ENCODE measurements at places on chromosomes 4 and X.
A peak's percentile ranks its signal among the peaks of the same experiment; 100 is the strongest.

DNA sequence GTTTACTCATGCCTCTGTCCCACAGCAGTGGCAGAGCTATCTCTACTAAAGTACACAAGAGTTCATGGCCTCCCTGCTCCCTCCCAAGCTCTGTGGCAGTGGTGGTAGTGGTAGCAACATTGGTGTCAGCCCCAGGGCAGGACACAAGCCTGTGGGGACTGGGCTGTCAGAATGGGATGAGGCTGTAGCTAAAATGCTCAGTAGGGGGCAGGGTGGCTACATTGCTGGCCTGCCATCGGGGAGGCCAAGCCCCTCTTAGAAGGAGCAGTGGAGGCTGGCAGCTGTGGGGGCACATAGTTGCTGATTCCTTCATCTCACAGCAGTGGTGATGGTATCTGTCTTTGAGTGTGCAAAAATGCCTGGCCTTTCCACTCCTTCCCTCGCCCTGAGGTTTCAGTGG lies 461.7 kb downstream of the PCDH18 start:
- DNase-seq, result no peak

GRCh38 chrX:153922932-153923857 lies 2.9 kb downstream of the ARHGAP4 start:
- no peak for DNase-seq

- no peak for DNase-seq
Measured at GRCh38 chrX:132045456-132045855, 22.4 kb downstream of the STK26 start.

GRCh38 chrX:362351-362750 lies 24.4 kb downstream of the PPP2R3B start:
- no peak for DNase-seq

GRCh38 chr4:48594180-48594579 lies 104.1 kb downstream of the ZAR1 start:
- DNase-seq, result peak; percentile 47

- DNase-seq, result no peak
Measured at GRCh38 chrX:10728806-10729389, 108.5 kb upstream of the MID1 start.

DNA sequence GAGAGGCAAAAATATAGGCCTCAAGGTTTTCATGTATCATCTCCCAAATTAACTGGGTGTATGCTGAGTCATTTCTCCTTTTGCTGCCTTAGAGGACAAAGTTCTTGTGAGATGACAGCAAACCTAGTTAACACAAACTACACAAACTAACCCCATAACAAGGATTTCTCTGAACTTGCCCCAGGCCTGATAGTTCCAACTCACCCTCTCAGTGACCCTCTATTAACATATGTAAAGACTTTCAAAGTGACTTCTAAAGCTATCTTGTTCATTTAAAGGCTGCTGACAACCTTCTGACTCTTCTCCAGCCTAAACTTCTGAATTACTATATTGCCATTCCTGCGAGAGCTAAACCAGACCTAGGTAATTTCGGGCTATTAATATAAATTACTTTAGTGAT lies 43.2 kb upstream of the CCDC149 start:
- no peak for DNase-seq

GRCh38 chr4:183846951-183847350 lies 58.2 kb upstream of the STOX2 start:
- DNase-seq, result no peak

DNA sequence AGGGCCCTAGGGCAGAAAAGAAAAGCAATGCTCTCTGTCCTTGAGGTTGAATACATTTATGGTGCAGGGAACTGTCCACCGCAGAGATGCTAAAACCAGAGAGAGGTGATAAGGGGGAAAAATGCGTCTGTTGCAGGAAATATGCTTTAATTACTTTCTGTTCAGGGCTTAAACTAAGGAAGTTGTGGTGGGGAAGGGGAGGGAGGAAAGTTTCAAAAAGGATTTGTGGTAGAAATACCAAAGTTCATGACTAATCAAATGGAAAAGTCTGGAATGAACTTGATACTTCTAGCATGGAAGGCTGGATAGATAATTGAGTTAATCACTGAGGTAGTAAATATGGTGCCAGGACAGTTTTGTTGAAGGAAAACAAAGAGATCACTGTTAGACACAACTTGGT lies 99.0 kb downstream of the ASB9 start:
- no peak for DNase-seq

DNA sequence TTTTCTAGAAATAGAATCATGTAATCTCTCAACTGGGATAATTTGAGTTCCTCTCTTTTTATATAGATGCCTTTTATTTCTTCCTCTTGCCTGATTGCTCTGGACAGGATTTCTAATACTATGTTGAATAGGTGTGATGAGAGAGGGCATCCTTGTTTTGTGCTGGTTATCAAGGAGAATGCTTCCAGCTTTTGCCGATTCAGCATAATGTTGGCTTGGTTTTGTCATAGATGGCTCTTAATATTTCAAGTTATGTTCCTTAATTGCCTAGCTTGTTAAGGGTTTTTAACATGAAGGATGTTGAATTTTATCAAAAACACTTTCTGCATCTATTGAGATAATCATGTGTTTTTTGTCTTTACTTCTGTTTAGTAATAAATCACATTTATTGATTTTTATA lies 58.7 kb downstream of the TMEM47 start:
- DNase-seq, result no peak

DNA sequence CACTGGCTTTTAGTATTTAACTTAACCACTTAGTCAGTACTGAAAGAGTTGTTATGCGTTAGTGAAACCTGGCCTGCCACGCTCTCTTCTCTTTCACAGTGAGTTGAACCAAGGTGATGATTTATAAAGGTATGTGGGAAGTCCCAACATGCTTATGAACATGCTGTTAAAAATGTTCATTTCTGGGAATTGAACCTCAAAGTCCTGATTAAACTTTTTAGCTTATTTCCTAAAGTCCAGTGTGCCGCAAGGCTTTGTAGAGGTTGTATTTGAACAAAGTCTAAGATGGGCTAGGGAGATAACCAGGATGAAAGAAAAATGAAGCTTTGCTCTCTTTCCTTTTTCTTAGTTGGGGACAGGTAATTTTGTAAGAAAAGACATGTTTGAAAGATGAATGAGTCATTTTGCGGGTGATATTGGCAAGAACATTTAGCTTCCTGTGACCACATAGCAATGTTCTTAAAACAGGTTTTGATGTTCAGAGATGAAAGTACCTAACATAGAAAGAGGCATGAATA lies 270.3 kb downstream of the DTHD1 start:
- no peak for DNase-seq

GRCh38 chr4:5051278-5052203 lies at the start of gene STK32B:
TSS of gene STK32B (plus strand) at chr4:5051480.
- DNase-seq, result peak; percentile 57

DNA sequence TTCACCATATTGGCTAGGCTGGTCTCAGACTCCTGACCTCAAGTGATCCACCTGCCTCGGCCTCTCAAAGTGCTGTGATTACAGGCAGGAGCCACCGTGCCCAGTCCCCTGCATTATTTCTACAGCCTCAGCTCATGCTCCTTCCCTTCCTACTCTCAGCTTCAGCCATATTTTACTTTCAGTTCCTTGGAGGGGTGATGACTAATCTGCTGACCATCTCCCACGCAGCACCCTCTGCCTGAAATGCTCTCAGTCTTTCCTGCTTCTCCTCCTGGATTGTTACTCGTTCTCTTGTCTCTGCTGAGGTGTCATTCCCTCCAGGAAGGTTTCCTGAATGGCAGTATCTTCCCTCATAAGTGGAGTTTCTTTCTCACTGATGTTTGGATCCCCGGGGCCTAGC lies 63.3 kb downstream of the MOSPD2 start:
- DNase-seq, result no peak

DNA sequence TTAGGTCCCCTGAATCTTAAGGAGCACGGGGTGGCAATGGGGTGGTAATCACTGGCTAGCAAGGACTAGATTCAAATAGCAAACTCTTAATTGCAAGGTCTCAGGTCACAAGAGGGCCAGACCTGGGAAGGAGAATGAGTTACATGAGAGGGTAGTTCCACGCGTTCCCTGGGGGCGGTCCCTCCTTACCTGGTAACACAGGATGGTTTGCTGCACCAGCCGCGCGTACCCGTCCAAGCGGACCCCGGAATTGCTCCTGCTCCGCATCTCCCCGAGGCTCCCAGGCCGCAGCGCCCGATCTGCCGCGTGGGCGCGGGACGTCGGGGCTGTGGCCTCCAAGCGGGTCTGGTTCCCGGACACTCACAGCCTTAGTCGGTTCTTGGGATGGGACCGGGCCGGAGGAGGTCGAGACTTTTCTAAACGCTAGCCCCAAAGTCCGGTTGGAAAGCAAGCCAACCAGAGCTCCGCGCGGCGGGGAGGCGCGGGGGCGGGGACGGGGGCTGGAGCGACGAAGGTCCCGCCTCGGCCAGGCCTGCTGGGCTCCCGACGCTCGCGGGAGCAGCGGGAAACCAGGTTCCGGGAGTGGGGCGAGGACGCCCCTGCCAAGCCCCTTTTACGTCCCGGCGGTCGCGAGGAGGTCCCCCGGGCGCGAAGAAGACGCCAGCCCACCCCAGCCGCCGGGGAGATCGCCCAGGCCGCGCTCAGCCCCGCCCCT lies at the start of gene PHKA2:
PHKA2 (minus strand) TSS at position 449 of the 715 bp plus-strand sequence; CDS start at position 267, 182 bp downstream.
- no peak for DNase-seq

- no peak for DNase-seq
Measured at GRCh38 chr4:24468071-24468470, 116.3 kb downstream of the DHX15 start.

- DNase-seq, result no peak
Measured at GRCh38 chrX:111661241-111661640, 19.7 kb upstream of the ALG13 start.

DNA sequence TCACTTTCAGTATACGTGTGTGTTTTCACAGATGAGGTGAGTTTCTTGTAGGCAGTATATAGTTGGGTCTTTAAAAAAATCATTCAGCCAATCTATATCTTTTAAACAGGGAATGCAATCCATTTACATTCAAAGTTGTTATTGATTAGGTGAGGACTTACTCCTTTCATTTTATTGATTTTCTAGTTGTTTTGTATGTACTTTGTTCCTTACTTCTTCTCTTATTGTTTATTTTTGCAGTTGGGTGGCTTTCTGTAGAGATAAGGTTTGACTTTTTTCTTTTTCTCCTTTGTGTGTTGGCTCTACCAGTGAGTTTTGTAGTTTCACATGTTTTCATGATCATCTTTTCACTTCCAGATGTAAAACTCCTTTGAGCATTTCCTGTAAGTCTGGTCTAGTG lies 83.1 kb downstream of the MAGED1 start:
- no peak for DNase-seq

DNA sequence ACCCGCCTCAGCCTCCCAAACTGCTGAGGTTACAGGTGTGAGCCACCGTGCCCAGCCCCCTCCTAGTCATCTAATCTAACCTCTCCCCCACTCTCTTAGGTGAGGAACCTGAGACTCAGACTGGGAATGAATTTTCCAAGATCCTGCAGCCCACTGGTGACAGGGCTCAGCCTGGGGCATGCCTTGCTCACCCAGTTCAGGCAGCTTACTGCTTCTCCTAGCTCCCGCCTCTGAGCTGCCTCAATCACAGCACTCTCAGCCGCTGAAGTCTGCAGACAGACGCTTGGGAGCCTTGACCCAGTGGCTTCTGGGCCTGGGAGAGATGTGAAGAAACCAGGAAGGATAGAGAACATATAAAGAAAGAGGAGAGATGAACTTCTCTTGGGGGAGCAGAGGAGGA lies 24.4 kb downstream of the PJA1 start:
- DNase-seq, result no peak

- DNase-seq, result no peak
Measured at GRCh38 chr4:117135634-117136354, 50.4 kb upstream of the TRAM1L1 start.

DNA sequence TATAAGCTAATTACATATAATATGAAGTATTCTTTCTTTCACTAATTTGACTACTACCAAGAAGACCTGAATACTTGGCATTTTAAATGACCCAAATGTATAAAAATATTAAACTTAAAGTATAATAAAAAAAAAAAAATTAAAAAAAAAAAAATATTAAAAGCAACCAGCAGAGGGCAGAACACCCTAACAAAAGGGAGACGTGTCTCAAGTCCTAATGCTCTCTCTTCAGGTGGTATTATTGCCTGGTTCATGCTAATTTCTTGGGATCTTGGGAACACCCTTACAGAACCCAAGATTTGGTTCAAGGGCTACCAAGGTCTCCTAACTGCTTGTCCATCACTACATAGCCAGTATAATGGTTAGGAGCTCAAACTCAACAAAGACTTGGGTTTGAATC lies 754.8 kb downstream of the RAB28 start:
- DNase-seq, result no peak

DNA sequence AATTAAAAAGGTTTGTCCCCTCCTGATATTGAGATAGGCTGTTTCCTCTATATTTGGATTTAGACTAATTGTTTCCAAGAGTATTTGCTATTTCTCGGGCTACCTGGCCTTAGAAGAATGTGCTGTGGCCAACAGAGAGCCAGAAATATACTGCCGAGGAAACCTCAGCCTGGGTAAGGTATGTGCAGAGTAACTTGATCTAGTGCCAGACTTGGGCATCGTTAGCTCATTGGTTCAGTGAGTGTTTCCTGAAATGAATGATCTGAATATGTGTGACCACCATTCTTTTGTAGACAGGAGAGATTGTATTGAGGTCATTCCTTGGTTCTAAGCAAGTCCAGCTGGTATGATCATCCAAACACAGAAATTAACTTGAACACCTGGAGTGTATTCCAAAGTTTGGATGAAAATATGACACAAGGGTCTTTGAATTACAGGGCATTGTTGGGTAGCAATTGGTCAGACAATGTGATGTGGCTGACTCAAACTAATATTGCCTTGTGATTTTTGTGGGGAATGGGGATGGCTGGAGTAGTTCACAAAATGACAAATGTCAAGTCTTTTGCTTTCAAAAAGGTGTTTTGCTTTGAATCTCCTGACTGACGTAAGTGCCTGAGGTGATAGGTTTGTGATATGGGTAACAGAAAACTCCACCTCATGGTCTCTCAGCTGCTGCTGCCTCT lies 100.2 kb upstream of the CXCL13 start:
- DNase-seq, result no peak

DNA sequence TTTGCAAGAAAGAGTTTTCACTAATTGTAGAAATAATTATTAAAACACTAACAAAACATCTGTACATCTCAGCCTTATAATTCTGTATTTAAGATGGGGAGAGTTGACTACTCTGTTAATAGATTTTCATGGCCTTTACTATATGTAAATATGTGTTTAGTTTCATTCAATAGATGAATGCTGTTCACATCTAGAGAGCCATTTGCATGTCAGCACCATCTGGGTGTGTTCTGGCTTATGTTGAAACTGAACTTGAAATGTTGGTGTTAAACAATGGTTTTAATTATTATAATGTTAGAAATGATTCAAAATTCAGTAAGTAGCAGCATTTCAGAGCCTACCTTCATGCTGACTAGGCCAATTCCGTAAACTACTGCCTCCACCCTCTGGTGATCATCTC lies 102.5 kb upstream of the ADAD1 start:
- no peak for DNase-seq

All from neuronal stem cell (in vitro differentiated cells).